ENCODE measurements at places on chromosomes 13 and 19.

DNA sequence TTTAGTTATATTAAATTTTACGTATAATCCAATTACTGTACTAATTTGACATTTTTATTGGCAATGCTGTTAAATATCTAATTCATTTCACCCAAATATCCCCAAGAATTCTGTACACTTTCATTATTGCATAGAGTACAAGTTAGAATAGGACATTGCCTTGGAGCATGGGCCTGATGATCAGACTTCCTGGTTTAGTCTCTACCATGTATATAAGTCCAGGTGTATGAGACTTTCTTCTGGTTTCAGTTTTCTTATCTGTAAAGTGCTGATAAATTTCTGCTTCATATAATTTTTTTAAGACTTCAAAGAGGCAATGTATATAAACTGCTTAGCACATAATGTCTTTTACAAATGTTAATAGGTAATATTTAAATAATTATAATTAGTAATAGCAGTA is 179.4 kb downstream of the KLF12 start:
- no peak for DNase-seq

GRCh38 chr13:23081901-23082300 is 98.9 kb upstream of the SGCG start:
- DNase-seq = no peak

DNA sequence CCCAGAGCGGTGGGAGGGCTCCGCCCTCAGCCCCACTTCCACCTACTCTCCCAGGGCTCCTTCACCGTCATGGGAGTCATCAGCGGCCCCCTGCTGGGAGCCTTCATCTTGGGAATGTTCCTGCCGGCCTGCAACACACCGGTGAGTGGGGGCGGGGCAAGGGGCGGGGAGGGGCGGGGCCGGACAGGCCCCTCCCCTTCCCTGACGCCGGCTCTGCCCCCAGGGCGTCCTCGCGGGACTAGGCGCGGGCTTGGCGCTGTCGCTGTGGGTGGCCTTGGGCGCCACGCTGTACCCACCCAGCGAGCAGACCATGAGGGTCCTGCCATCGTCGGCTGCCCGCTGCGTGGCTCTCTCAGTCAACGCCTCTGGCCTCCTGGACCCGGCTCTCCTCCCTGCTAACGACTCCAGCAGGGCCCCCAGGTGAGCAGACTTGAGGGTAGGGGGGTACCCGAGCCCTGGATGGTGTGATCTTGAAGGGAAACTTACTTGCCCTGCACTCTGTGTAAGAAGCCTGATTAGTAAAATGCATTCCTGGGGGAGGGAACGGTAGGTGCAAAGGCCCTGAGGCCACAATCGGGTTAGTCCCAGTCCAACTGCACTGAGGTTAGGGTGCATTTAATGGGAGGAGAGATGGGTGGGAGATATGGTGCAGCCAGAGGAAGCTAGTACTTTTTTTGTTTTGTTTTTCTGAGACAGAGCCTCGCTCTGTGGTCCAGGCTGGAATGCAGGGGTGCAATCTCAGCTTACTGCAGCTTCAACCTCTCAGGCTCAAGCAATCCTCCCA is 12.1 kb downstream of the SLC5A5 start:
- DNase-seq = no peak

DNA sequence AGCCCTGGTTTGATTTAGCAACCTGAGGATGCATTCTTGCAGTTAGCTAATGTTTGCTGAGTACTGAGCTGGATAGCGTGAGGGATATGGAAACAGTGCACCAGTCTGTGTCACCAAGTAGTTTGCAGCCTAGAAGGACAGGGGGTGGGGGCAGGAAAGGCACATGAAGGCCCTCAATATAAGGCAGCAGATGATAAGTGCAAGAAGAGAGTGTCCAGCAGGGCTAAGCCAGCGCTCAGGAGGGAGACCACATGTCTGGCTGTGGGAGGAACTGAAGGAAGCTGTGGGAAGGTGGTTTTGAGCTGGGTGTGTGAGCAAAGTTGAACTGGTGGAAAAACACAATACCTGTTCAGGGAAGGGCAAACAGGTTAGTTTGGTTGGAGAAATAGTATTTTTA is 1.7 kb downstream of the CXCL17 start:
- no peak for DNase-seq

DNA sequence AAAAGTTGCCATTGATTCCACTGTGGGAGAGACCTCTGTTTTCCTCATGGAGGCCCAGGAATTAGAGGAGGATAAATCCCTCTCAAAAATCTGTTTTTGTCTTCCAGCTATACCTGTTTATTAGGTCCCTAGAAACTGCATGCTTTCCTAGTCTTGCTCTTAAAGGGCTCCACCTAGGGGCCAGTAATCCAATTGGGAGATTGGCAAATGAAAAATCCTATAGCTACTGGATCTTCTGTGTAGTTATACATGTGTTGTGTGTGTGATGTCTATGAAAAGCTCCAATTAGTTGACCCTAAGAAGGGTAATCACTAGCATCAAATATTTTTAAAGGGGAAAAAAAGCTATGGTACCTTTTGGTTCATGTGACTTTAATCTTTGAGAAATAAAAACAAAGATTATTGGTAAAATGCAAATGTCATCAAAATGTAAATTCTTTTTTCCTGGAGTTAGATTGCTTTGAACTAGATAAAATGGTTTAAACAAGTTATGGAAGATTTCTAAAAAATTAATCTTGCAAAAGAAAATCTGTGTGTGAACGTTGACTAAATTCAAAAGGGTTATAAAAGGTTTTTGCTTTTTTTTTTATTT is 63.4 kb upstream of the C1QTNF9B start:
- DNase-seq = no peak

GRCh38 chr13:39273953-39274738 is 235.9 kb downstream of the NHLRC3 start:
- no peak for DNase-seq
